ENCODE measurements at places on chromosomes 11 and 22.

DNA sequence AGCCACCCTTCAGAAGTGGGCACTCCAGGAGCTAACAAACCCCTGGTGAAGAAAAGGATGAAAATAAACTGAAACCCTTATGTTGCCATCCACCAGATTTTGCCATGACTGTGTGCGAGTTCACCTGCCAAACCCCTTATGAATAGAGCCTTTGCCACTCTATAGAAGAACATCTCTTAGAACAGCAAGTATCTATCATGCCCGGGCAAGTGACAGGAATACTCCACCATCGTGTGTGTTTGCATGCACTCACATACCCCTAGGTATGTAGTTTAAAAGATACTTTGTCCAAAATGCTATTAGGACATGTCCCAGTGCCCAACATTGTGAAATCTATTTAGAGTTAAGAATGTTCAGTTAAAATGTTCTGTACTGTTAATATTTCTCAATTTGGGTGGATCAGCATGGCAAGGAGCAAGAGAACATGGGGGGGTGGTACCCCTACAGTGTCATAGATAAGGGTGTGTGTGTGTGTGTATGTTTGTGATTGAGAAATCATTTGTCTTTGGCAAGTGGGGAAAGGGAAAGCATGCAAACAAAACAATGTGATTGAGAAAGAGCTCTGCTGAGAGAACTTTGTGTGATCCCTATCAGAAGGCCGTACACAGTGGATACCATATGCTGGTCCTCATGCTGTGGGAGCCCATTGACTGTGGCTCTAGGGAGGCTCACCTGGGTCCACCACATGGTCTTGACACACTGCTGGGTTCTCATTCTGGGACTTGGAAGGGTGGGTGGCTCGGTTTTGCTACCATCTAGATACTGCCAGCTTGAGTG, 94.9 kb downstream of the ZBTB16 start:
- DNase-seq = no peak

DNA sequence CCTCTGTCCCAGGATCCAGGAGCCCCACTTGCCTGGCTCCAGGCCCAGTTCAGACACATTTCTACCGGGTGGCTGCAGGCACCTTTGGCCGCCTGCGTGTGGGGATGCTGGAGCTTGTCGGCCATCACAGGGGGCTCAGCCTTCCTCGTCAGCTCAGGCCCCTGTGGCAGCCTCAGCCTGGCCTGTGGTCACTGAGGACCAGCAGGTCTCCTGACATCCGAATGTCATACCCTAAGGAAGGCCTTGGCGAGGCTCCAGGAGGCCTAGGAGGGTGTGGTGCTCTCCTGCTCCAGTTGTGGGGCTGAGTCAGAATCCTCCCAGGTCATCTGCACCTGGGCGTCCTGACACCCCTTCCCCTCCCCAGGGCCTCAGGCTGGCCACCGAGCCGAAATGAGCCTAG, 14.9 kb upstream of the SOX10 start:
- DNase-seq = no peak

- no peak for DNase-seq
Observed at GRCh38 chr11:131637469-131638175, 267.2 kb downstream of the NTM start.

GRCh38 chr11:12218909-12219308, 108.5 kb downstream of the MICAL2 start:
- DNase-seq = peak; percentile 68

GRCh38 chr11:11072067-11072466, 214.2 kb upstream of the ZBED5 start:
- no peak for DNase-seq

DNA sequence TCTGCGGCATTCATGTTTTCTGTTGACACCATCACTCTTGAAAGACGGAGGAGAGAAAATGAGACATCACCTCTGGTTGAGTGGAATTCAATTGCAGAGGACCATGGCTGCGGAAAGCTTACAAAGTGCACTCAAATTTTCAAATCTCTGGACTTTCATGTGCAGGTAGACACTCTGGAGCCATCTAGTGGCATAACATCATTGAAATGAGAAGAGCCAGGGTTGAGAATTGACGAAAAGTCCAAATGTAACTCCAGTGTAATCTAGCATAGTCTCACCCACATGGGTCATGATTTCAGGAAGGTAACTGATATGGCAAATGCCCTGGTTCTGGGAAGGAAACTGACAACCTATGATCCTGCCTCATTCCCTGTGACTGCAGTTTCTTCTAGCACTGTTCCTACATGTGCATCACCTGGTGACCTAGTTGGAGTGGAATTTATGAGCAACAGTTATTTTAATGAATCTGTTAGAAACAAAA, 687.8 kb downstream of the KCNA4 start:
- peak; percentile 70 for DNase-seq

GRCh38 chr22:18070041-18070440, 7.7 kb upstream of the PEX26 start:
- no peak for DNase-seq

GRCh38 chr11:18566406-18566805, 22.1 kb downstream of the UEVLD start:
- DNase-seq = no peak

- DNase-seq = no peak
Observed at GRCh38 chr11:2160736-2161259, at the start of gene INS. INS (minus strand) TSS chr11:2161209; CDS start chr11:2160971, 238 bp downstream.

GRCh38 chr11:61160487-61161189, 588 bp downstream of the VPS37C start:
- no peak for DNase-seq

- DNase-seq = no peak
Observed at GRCh38 chr11:65645710-65646109, 7.8 kb downstream of the SIPA1 start.

DNA sequence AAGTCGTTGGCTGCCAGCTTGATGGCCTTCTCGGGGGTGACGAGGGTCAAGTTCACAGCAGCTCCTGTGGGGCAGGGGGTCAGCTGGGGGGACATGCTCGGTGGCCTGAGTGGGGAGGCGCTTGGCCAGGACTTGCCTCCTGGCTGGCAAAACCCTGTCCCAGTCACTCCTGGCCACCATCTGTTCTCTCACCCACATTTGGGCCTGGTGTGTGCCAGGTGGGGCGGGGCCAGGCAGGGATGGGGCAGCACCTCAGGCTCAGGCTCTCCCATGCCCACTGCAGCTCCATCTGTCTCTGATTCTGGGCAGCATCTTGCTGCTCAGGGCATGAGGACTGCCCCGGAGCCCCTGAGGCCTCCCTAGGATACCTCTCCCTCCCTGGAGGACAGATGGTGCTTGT, 3.7 kb upstream of the CEND1 start:
- DNase-seq = no peak

DNA sequence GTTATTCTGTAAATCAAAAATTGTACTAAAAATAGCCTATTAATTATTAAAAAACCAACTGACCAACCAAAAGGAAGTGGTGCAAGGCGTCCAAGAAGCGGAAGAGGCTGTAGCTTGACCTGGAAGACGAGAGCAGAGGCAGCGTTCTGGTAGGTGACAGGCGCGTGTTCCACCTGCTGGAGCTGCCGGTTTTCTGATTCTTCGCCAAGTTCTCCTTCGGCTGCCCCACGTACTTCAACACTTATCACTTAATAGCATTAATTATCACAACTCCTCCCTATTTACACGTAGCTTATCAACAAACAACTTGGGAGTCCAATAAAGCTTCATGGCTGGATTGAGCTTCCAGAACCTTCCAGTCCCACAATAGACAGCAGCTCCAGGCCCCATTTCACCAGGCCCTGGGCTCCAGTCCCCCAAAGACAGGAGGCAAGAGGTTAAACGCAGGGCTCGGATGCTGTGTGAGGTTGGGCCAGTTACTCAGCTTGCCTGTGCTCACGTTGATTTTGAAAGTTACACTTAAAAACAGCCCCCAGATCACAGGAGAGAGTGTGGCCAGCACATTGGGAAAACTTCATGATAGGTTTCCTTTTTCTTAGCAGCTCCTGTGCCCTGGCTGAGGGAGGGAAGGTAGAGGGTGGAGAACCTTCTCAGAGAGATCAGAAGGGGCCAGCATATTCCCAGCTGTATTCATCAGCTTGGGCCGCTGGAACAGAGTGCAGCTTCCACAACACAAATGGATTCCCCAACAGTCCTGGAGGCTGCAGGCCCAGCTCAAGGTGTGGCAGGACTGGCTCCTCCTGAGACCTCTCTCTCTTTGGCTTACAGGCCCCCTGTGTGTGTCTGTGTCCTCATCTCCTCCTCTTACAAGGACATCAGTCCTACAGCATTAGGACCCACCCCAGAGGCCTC, 54.2 kb upstream of the FGF3 start:
- no peak for DNase-seq

DNA sequence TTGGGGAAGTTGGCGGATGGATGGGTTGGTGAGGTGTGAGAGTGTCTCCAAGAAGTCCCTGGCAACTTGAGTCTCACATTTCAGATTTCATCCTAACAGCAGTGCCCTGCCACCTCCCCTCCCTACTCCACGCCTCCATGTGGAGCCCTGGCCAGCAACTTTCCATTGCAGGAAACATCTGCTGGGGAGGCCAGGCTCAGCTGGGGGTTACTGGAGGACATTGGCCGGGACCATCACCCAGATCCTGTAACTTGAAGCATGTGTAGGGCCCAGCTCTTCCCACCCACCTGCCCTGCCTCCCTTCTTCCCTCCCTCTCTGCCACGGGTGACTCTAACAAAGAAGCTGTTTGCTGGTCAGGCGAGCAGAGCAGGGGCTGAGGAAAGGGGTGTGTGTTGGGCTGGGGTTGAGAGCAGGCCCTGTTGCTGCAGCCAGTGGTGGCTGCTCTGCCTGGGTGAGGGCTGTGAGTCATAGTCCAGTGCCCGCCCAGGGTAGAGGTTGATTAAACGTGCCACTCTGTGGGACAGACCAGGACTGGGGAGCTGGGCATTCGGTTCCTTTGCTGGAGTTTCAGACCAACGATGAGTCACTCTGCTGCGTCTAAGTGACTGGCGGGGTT, 64.0 kb downstream of the SCN3B start:
- DNase-seq = peak; percentile 62

GRCh38 chr11:28269586-28269985, 161.4 kb downstream of the METTL15 start:
- DNase-seq = no peak

DNA sequence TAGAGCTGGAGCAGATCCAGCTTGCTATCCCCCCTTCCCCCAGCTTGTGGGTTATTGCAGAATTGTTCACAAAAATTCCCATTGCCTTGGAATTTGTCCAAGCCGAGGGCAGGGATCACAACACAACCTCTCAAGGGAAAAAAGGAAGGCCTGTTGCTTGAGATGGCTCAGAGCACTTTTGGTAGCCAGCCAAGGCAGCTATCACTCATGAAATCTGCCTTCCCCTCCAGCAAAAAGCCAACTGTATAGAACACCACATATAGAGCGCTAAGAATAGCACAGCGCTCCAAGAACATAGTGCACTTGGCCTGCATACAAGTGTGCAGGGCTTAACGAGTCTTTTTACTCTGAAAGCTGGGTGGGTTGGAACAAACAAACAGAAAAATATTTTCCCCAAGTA, 46.2 kb downstream of the FAM83F start:
- peak; percentile 50 for DNase-seq

GRCh38 chr11:107777110-107777509, 65.3 kb upstream of the SLN start:
- DNase-seq = no peak

DNA sequence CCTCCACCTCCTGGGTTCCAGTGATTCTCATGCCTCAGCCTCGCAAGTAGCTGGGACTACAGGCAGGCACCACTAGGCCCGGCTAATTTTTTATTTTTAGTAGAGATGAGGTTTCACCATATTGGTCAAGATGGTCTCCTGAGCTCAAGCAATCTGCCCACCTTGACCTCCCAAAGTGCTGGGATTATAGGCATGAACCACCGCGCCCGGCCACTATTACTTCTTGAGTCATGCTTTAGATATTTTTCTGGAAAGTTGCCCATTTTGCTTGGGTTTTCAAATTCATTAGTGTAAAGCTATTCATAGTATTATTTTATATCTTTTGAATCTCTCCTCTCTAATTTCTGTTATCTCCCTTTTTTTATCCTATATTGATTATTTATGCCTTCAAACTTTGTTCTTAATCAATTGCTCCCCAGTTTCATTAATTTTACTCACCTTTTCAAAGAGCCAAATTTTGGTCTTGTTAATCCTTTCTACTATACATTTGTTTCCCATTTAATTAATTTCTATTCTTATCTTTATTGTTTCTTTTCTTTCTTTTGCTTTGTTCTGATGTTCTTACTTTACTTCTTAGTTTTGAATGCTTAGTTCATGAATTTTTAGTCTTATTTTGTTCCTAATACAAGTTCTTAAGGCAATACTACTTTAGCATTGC, 10.3 kb upstream of the RAC2 start:
- no peak for DNase-seq

GRCh38 chr22:34986523-34986922, 79.4 kb upstream of the ISX start:
- no peak for DNase-seq

GRCh38 chr22:21014726-21015465, at the start of gene P2RX6:
P2RX6 (plus strand) TSS chr22:21015165; CDS start chr22:21015175, 10 bp downstream.
- DNase-seq = peak; percentile 56
